ENCODE measurements at places on chromosomes 16 and 17.

- DNase-seq, result no peak
Measured at GRCh38 chr16:61969077-61969382, 67.2 kb downstream of the CDH8 start.

- DNase-seq, result no peak
Measured at GRCh38 chr16:27701381-27701780, 151.4 kb downstream of the KATNIP start.

DNA sequence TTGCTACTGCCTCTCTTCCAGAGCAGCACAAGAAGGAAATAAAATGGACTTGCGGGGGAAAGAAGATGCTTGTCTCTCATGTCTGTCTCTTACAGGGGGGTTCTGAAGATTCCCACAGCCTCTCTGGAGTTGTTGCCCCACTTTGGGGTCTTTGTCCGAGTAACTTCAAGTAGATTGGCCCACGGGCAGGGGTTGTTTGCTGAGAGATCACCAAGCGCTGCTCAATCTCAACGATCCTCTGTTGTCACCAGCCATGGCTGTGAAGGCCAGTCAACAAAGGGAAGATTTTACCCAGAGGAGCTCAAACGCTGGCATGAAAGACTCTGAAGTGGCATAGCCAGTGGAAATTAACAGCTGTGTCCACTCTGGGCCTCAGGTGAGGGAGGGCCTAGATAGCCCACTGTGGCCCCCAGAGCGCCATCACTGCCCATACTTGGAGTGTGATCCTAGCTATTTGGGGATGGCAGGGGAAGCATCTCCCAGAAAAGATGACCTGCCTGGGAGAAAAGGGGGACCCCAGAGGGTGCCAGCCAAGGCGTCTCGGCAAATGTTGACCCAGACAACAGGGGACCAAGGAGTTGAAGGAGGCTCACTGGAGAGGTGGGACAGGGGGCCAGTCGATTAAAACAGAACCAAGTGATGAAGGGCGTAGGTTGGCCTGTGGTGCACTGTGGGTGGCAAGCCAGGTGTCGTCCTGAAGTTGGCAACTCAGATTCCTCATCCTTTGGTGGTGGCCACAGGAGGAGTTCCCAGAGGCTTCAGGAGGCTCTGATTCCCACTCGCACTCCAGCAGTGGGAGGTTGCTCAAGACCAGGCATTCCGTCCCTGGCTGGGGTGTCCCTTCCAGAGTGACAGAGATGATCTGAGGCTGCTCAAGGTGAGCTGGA, 28.0 kb downstream of the SLC13A5 start:
- no peak for DNase-seq

DNA sequence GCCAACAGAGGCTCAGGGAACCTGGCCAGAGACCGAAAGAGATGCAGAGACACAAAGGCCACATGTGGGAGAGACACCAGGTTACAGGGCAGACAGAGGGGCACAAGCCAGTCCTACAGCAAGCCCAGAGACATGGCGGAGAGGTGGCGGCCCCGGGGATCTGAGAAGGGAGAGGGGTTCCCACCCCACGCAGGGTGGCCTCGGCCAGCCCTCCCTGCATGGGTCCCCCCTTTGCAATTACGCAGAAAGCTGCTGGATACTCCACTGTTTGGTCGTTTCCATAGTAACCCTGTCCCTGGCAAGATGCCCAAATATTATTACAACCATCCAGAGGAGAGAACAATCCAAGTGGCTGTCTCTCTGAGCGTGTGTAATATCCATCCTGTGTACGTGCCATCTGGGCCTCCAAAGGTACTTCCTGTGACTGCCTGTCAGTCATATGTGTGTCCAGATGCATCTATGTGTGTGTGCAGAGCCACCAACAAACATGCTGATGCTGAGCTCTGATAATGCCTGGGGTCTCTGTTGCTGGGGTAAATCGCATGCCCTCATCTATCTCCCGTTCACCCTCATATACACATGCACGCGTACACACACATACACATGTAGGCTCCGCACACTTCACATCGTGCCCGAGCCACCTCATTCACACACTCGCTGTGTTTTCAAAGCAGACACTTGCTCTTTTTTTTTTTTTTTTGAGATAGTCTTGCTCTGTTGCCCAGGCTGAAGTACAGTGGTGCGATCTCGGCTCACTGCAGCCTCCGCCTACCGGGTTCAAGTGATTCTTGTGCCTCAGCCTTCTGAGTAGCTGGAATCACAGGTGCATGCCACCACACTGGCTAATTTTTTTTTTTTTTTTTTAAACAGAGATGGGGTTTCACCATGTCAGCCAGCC, 5.5 kb downstream of the PCGF2 start:
- no peak for DNase-seq

DNA sequence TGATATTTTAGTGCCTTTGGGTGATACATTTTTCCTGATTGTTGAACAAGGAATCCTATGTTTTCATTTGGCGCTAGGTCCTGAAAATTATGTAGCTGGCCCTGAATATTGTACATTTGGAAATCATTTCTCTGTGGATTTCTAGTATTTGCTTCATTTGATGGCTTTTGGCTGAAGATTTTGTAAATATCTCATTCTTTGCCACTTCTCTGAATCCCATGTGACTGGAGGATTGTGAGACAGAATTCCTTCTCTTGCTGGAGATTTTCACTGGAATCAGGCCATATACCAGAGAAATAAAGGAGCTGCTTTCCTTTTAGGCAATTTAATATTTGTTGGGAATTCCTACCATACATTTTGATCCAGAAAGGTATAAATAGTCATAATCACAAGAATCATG, 8.6 kb downstream of the KRT28 start:
- DNase-seq, result no peak

DNA sequence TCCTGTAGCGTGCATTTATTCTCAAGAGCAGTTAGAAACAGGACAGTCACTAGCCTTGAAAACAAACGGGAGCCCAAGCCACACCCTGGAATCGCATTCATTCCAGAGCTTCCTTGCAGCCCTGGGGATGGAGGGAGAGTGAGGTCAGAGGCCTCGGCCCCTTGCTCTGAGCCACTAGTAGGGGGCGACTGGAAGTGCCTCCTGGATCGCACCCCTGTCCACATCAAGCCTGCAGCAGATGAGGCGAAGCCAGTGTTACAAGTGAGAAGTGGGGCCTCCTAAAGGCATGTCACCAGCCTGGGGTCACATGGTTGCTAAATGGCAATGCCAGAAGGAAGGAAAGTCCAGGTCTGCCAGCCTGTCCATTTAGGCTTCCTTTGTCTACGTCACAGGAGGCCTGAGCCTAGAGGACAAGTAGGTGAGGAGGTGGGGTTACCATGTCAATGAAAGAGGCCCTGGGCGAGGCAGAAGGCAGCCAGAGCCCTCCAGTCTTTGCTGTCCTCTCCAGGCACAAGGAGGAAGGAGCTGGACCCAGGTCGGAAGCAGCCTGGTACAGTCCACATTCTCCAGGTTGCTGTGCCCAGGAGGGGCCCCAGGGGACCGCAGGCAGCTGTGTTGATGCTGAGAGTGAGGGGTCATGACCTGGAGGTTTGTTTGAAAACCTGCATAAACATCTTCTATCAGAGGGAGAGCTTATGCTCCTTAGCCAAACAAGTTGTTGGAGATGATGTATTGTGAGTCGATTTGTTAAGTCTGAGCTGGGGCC, 3.0 kb upstream of the RCVRN start:
- DNase-seq, result no peak

DNA sequence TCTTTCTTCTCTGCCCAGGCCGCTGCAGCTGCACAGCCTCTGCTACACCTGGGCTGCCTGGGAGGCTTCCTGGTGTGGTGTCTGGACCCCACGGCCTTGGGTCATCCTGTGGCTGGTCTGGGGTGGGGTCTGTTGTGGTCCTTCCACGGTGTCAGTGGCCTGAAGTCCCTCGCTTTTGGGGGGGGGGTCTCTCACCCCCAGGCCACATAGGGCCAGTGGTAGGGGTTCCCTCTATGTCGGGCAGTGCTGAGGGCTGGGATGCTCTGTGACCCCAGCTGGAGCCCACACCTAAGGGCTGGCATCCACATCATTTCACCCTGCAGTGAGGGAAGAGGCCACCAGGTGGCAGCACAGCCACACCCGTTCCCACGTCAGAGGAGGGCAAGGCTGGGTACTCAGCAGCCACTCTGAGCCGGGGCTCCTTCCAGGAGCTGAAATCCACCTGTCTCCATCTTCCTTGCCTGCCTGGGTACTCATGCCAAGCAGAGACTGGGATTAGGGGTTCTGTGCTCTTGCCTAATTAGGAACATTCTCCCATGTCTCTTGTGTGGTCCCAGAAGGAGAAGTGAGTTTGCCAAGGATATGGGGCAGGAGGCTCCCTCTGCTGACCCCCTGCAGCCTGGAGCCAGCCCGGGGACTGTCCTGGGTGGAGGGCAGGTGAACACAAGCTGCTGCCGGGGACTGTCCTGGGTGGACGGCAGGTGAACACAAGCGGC, 13.0 kb downstream of the ENGASE start:
- DNase-seq, result no peak

DNA sequence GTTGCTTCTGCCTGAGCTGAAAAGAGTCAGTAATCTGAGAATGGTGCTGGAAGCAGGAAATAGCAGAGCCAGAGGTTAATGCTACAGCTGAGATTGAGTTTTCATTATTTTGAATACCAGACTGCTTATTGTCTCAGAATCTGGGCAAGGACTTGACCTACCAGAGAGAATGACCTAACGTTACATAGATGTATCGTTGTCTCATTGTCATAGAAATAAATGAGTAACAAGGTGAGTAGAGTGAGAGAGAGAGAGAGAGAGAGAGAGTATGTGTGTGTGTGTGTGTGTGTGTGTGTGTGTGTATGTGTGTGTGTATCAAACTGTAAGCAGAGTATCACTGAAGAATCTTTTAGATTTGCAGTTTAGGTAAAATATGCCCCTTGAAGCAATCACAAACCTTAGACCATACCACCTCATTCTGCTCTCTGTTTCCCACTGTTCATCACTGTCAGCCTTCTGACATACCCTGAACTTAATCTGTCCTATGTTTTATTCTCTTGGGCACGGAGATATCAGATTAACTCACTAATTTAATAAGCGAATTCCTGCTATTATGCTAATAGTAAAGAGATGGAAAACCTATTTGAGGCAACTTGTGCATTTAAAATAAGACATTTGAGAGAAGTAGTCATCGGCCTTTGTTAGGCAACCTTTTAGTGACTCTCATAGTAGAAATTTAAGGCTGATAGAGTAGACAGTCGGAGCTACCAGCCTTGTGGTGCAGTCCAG, 87.8 kb downstream of the CYB561 start:
- DNase-seq, result no peak

DNA sequence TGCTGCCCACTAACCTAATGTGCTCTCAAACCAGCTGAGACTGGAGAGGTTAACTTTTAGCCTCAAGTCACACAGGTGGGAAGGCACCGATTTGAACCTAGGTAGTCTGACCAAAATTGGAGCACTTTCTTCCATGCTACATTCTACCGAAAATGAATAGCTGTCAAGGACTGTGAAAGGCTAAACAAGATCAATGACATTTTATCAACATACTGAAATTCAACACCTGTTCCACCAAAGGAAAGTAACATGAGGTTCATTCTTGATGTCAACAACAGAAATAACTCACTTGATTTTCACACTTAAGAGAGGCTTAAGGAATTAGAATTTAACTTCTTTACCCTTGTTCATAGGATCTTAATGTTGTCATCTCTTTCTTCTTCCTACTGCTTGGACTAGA, 284.4 kb upstream of the MON1B start:
- DNase-seq, result no peak

DNA sequence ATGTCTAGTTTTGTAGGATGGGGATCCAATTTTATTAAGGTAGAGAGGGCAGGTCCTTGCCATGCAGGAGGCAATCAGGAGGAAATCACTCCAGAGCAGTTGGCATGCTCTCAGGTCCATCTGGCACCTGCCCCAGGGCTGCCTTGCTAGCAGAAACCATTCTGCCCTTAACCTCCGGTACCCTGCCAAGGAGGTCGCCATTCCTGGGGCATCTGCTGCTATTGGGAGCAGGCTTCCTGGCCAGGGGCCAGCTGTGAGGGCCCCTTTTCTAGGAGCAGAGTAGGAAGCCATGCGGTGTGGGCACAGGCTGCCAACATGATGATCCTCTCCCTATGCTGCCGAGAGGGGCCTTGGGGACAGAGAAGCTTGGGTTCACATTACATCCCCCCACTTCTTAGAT, 47.6 kb upstream of the MGAT5B start:
- no peak for DNase-seq

- DNase-seq, result no peak
Measured at GRCh38 chr17:7468290-7468689, 11.1 kb downstream of the ZBTB4 start.

GRCh38 chr16:64983231-64983630, 138.6 kb downstream of the CDH11 start:
- no peak for DNase-seq

DNA sequence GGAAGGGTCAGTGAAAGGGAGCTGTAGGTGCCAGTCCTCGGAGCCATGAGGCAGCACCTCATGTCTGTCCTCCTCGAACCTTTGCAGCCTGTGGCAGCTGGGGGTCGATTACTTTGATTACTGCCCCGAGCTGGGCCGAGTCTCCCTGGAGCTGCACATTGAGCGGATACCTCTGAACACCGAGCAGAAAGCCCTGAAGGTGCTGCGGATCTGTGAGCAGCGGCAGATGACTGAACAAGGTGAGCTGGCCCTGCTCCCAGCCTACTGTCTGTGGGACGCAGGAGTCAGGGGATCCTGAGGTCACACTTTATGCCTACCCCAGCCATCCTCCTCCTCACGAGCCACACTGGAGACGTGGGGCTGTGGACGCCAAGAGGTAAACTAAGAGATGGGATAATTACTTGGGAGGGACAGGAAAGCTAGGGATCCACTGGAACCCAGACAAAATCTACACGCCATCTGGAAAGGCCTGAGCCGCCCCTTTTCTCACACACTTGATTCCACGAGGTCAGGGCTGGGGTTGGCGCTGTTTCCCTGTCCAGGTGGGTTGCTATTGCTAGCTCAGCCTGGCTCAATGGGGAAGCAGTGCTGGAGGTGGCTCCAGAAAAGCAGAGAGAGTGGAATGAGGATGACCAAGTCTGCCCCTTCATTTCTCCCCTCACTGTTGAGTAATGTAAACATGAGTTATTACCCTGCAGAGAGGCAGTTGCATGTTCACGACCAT, 26.4 kb downstream of the NUP85 start:
- no peak for DNase-seq

DNA sequence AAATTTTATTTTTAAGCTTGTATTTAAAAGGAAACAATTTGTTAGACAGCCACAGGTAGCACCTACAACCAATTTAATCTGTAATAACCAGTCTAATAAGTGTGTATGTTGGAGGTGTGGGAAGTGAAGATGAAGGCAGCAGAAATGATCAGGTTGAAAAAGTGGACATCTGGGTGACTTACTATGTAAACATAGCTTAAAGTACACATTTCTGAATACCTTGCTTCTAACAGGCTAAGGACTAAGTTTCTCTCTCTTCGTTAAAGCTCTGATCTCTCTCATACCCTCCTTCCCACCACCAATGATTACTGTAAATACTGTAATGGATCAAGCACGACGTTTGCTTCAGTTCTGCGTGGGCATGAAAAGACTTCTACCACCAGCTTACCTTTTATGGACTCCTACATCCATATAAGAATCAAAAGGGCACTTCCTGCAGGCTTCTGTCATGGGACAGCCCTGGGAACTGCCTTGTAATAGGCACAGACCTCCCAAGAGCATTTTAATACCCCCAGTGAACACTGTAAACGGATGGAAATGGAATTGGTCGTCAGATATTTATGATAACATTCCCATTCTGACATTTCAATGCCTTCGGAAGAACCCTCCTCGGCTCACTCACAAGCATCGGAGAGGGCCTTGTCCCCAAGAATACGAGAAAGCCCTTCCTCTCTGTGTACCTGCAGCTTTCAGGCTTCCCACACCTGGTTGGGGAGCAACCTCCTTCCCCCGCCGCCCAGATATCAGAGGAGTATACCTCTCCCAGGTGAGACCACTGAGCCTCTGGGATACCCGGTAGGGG, 700 bp downstream of the CCDC43 start:
- DNase-seq, result no peak

Measured in Panc1 (cell line).